Lower lobe of right lung (tissue), 2 donors: ENCODE measurements at places on chromosomes 2 and 18. TPM values are rescaled to one million over a fixed set of nuclear protein-coding genes. Genes with fewer than 3 reads are reported as not detected.

- no peak for DNase-seq
Observed at GRCh38 chr2:223169830-223170605, 118.0 kb downstream of the KCNE4 start.

- no peak for DNase-seq
Observed at GRCh38 chr18:25278394-25278793, 73.6 kb downstream of the ZNF521 start.

DNA sequence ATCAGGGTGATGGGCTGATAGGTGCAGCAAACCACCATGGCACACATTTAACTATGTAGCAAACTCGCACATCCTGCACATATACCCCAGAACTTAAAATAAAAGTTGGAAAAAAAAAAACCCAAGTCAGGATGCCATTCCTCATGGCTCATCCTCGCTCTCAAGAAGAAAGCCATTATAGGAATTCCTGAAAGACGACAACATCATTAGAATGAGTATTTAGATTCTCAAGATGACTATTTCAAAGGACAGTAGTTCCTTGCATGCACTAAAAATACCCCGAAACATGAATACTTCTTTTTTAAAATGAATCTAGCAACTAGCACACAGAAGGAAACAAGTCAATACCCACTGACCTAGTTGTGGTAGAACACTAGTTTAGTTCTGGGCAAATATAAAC is 285.8 kb upstream of the REV1 start:
- no peak for DNase-seq

DNA sequence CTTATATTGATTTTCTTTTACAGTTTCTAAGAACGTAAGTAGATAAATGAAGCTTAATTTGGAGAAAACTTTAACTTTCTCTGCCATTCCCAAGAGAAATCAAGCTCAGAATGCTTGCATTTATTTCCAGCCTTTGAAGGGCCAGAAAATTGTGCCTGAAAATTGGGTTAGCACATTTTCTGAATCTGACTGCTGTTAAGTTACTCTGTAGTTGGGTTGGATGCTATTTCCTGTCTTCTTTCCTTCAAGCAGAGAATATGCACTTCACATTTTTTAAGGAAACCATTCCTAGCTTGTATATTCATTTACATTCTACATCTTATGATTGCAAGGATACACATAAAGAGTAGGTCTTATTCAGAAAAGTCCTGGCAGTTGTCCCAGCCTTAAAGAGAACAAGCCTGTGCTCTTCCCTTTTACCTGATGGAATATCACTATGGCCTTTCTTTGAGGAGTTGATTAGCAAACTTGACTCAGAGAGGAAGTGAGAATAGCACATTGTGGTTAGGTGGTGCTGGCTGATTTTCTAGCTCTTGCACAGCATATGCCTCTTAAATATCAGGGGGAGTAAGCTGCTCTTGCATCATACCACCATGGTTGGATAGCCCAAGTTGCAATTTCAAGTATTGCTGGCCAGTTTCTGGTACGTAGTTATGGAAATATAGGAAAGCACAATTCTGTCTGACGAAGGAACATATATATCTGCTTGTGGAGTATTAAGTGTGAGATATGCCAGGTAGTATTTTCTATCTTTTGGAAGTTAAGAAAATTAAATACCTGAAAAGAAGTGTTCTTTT is 133.7 kb downstream of the COMMD1 start:
- no peak for DNase-seq

ESPNL gene
- total RNA-seq: 0.09 TPM
